GM12865 (cell line): ENCODE measurements at places on chromosomes 7 and 10.

DNA sequence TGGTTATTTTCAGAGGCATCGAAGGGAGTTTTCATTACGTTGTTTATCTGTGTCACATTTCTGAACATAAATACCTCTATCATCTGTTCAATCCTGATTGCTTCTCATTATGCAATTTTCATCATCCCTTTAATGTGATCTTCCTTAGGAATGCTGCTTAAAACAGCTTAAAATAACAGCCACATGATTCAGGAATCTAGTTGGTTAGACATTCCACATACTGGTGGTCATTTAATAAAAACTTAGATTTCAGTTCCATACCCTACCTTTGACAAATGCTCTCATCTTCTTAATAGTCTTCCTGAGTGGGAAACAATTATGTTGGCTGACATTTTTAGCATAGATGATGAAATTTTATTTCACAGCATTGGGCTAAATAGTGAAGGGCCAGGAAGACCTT lies 191.3 kb upstream of the CDCA7L start:
- DNase-seq, result no peak

DNA sequence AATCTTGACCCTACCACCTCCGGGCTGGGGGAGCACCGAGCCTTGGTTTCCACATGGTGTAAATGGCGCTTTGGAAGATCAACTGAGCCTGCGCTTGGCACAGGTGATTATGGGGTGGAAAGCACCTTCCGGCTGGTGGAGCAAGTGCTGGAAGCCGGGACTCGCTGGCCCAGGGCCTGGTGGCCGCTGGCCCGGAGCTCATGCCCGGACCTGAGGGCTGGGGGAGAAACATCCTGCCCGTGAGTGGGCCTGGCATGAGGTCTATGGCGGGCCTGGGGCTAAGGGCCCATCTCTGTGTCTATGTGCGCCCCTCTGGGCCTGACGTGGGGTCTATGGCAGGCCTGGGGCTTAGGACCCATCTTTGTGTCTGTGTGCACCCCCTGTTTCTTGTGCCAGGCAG lies 14.2 kb upstream of the LFNG start:
- no peak for DNase-seq

GRCh38 chr10:30190577-30191552 lies 131.5 kb upstream of the JCAD start:
- DNase-seq, result no peak

DNA sequence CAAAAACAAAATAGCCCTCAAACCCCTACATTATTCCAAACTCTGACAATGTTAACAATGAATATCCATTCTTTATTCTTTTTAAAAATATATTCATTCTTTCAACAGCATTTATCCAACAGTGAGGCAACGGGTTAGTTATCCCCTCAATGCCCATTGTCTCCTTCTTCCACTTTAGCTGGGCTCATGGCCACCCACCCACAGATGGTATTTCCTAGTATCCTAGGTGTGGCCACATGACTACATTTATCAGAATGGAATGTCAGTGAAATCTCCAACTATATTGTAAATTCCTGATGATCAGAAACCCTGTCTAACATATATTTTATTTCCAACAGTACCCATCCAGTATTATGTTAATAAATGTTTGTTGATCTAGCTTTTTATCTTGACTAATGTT lies 13.6 kb downstream of the HOXA1 start:
- DNase-seq, result no peak

- DNase-seq, result no peak
Measured at GRCh38 chr7:149850007-149850594, 11.9 kb downstream of the ZNF862 start.

DNA sequence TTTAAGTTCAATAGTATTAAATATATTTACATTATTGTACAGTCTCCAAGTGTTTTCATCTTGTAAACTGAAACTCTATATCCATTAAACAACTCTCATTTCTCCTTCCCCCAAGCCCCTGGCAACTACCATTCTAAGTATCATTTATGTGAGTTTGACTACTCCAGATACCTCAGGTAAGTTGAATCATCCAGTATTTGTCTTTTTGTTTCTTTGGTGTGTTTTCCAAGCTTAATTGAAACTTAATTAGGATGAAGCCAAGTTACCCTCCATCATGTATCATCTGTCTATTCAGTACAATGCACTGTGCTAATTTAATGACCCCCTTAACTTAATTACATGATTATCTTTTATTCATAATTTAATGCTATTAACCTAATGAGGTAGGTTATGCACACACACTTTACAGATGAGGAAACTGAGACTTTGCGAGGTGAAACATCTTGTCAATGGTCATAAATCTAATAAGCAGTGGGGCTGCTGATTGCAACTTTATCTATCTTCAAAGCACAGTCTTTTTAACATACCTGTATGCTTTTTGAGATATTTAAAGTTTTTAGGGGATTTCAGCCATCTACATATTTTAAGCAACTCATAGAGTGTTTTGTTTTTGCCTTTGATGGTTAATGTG lies 663 bp downstream of the MACC1 start:
- no peak for DNase-seq

DNA sequence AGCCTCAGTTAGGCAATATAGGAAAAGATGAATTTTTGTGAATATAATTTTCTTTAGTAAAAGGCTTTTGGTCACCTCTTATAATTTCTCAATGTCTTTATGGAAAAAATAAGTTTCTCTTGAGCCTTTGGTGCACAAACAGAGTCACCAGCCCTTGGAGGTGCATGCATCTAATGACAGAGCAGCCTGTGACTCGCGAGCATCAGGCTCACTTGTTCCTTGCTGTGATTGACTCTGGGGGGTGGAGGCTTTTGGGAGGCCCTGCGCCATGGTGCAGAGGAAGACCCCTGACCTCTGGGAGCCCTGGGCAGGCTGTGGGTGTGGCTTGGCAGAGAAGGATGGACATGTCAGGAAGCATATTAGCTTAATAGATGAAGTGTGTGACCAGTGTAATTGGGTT lies 60.2 kb downstream of the FIGNL1 start:
- DNase-seq, result no peak

DNA sequence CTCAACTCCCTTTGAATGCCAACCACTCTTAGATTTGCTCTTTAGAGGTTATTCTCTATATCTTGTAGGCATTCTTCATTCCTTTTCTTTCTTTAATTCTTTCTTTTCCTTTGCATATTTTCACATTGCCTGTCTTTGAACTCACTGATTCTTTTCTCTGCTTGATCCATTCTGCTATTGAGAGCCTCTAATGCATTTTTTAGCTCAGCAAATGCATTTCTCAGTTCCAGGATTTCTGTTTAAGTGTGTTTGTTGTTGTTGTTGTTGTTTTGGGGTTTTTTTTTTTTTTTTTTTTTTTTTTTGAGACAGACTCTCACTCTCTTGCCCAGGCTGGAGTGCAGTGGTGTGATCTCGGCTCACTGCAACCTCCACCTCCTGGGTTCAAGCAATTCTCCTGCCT lies 71.6 kb downstream of the FBXL13 start:
- DNase-seq, result no peak

DNA sequence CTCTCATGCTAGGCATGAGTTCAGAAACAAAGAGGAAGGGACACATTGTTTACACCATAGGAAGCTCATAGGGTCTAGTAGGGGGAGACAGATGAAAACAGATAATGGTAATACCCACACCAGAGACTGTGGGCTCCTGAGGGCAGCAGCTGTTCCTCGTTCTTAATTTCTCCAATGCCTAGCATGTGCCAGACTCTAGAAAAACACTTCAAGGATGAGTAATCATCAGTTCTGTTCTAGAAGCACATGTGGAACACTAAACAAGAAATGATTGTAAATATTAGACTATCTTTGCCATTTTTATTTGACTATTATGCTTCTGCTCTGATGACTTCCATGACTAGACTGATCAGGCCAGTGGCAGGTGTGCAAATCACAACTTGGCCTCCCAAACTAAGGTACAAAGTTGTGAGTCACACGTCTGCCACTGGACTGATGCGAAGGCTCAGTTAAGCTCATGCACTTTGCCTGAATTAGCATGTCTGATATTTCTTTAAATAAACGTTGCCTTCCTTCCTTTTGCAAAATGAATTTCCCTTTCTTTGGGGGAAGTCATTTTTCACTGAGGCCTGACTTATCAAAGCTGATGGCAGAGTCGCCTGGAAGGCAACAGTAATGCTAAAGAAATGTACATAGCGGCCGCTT lies 89.2 kb upstream of the FGL2 start:
- DNase-seq, result no peak

DNA sequence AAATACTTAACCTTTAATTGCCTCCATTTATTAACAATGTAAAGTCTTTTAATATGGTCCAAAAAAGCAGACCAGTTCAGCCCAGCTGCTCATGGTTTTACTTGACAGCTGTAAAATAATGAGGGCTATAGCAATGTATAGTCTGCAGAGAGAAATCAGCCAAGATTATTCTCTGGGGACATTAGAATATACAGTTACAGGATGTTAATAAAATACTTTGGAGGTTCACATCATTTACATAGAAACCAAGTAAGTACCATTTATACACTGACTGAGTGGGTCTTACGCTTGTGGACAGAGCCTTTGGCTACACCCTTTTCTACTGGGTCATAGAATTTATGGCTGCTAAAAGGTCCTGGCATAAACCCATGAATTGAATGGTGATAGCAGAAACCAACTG lies 340.7 kb upstream of the CELF2 start:
- DNase-seq, result no peak

- peak; percentile 78 for DNase-seq
Measured at GRCh38 chr10:106711313-106711906, 453.1 kb downstream of the SORCS1 start.

DNA sequence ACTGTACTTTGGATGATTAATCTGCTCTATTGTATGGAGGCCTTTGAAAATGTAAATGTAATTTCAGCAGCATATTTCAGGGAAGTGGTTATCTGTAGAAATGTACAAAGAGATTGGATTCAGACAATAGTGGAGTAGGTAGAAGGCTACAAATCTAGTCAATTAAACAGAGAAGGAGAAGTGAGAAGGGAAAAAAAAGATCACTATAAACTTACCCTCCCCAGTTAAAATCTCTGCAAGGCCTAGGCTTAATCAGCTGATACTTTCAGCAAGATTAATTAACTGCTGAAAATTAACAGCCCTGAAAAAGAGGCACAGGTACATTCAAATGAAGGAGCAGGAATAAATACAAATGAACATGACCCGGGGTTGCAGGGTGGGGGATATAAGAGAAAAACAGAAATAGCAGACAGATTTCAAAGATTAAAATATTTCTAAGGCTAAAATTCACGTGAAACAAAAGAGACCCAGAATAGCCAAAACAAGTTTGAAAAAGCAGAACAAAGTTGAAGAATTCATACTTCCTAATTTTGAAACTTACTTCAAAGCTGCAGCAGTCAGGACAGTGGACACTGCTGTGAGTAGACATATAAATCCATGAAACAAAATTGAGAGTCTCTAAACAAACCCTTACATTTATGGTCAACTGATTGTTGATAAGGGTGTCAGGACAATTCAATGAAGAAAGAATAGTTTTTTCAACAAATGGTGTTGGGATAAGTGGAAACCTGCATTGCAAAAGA lies 96.0 kb downstream of the NRCAM start:
- DNase-seq, result no peak

GRCh38 chr7:155345490-155345889 lies 47.8 kb downstream of the INSIG1 start:
- no peak for DNase-seq

DNA sequence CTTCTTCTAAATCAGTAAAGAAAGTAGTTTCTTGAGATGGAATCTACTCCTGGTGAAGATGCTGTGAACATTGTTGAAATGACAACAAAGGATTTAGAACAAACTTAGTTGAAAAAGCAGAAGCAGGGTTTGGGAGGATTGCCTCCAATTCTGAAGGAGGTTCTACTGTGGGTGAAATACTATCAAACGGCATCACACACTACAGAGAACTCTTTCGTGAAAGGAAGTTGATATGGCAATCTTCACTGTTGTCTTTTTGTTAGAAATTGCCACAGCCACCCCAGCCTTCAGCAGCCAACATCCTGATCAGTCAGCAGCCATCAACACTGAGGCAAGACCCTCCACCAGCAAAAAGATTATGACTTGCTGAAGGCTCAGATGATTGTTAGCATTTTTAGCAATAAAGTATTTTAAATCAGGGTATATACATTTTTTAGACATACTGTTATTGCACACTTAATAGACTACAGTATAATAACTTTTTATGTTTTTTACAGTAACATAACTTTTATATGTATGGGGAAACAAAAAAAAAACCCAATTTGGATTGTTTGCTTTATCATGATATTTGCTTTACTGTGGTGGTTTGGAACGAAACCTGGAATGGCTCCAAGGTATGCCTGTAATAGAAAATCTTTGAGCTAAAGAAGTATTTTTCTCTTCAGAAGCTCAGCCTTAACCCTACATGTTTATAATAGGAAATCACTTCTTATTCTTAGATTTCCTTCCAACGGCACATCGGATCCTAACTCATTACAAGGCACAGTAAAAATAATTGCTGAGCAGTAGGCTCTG lies 257.3 kb downstream of the LRMDA start:
- DNase-seq, result no peak

DNA sequence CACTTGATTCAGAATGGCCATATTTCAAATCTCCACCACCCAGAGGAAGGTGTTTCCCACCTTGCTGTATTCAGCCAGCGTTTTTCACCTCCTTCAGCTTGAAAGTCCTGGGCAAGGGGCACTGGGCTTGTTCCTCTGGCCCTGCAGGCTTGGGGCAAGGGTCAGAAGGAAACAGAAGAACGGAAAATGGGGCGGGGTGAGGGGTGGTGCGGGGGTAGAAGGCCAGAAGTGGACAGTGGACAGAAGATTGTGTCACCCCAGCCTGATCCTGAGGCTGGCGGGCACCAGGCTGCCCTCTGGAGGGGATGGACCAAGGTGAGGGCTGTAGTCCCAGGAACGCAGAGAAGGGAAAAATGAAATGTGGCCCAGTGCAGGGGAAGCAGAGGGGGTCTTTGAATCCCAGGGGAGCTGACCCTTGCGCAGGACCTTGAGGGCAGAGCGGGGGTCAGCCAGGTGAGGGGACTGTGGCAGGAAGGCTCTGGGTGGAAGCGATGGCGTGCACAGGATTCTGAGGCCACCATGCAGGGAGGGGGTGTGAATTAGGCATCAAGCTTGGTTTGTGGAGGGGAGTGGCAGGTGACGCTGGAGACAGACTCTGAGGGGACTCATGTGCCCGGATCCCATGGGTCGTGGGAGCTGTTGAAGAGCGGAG lies 23.0 kb downstream of the TMEM120A start:
- no peak for DNase-seq
